CD4-positive, alpha-beta T cell treated with Interleukin-12 subunit alpha and Interleukin-12 subunit beta, for 1 hour (primary cell): ENCODE measurements at places on chromosomes 16 and 17.
A peak's percentile ranks its signal among the peaks of the same experiment; 100 is the strongest.

DNA sequence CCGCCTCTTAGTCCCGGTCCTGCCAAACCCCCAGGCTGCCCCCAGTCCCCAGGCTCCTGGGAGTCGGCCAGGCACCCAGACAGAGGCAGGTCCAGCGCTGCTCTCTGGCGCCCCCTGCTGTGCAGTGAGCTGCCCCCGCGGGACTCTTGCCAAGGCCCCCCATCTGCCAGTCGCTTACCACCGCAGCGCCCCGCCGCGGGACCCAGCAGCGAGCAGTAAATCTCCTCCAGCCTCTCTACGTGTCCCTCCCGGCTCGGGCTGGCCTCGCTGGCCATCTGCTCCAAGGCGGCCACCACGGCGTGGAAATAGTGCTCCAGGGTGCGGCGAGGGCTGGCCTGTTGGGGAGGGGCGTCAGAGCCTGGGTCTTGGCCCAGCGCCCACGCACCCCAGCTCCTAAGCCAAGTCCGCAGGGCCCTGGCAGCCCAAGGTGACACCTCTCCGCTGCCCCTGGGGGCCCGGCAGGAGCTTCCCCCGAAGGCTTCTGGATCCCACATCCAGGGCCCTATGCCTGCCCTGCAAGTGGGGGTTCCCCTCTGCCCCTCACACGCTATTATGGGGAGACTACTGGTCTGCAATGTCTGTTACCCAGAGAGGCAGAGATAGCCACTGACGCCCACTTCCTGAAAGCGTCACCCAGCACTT is 33.7 kb upstream of the MFSD6L start:
- peak; percentile 7 for DNase-seq

DNA sequence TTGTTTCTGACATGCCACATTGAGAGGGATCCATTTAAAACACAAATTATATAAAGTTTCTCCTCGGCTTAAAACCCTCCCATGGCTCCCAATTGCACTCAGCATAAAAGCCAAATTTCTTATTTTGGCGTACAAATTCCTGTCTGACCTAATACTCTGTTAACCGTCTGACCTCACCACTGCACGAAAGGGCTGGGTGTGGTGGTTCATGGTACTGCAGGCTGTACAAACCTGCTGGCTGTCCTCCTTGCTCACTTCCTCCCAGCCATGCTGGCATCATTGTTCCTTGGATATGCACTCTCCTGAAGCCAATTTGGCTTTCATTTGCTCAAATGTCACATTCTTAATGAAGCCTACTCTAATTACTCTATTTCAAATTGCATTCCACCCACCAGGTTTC is 301.6 kb upstream of the C16orf82 start:
- DNase-seq, result no peak

GRCh38 chr17:20116683-20117309 is 107.6 kb downstream of the SPECC1 start:
- peak; percentile 67 for DNase-seq

- DNase-seq, result no peak
Observed at GRCh38 chr17:39079836-39080235, 71.6 kb downstream of the PLXDC1 start.

DNA sequence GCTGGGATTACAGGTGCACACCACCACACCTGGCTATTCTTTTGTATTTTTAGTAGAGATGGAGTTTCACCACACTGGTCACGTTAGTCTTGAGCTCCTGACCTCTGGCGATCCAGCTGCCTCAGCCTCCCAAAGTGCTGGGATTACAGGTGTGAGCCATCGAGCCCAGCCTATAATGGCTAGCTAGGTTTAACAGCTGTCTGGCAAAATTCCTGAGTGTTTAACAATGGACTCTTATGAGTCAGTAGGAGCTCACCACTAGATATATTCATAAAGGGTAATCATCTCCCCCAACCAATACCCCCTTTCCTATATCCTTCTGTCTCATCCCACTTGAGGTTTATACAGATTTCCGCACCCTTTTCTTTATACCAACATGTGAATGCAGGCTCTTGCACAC is 91.5 kb upstream of the CDH13 start:
- DNase-seq, result no peak
